ENCODE measurements at places on chromosomes 6 and 20.

- DNase-seq: no peak
Measured at GRCh38 chr6:34884996-34885395, 2.8 kb downstream of the TAF11 start.

GRCh38 chr6:121951918-121952379 lies 447.5 kb upstream of the HSF2 start:
- no peak for DNase-seq

GRCh38 chr6:156169371-156169770 lies 607.8 kb upstream of the ARID1B start:
- DNase-seq: no peak

GRCh38 chr20:2559279-2559626 lies 22.9 kb downstream of the TMC2 start:
- DNase-seq: no peak

- no peak for DNase-seq
Measured at GRCh38 chr6:126170978-126171382, 168.9 kb upstream of the CENPW start.

GRCh38 chr6:11258260-11259237 lies 26.1 kb upstream of the NEDD9 start:
- no peak for DNase-seq

DNA sequence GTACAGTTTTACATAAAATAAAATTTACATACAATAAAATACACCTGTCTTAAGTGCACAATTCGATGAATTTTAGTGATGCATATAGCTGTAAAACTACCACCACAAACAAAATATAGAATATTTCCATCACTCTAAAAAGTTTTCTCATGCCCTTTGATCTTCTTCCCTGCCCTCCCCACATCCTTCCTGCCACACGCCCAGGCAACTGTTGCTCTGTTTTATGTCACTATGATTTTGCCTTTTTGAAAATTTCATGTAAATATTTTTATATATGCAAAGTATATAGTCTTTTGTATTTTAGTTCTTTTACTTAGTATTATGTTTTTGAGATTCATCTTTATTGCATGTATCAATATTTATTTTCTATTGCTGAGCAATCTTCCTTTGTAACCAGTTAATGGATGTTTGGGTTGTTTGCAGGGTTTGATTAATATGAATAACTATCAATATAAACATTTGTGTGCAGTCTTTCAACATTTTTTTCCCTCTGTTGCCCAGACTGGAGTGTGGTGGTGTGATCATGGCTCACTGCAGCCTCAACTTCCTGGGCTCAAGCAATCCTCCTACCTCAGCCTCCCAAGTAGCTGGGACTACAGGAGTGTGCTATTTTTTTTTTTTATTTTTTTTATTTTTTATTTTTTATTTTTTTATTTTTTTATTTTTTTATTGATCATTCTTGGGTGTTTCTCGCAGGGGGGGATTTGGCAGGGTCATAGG lies 23.8 kb upstream of the SAMHD1 start:
- peak; percentile 31 for DNase-seq

DNA sequence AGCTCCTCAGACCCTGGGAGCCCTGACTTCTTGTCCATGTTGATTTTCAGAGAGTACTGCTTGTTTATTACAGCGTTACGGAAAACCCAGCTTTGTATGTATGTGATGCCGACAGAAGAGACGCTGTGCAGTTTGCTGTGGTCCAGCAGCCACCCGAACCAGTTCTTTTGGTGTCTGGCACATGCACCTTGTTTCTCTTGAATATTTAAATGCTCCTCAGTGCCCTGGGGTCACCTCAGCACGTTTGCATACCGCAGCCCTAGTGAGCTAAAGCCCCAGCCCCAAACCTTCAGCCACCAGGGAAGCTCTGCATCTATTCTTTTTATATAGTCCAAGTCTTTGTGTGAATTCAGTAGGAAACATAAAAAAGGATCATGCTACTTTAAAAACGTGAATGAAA lies 39.9 kb downstream of the AFDN start:
- no peak for DNase-seq

GRCh38 chr6:168826726-168827585 lies 386.0 kb downstream of the SMOC2 start:
- DNase-seq: no peak

DNA sequence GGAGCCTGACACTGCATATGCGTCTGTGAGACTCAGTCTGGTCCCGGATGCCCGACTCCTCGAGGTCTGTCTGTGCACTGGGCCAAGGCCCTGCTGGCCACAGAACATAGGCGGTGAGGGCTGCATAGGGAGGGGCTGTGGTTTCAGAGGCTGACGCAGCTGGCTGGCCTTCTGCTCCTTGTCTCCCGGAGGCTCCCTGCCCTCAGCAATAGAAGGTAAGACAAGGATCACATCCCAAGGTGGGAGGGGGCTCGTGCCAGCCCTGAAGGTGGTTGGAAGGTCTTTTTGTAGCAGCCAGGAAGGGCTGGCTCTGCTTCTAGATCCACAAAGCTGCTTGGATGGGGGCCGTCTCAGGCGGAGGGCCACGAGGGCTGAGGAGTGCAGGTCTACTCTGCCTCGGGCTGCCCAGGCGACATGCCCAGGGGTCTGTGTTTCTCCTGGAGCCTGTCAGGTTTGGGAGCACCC lies 239.8 kb upstream of the SULF2 start:
- no peak for DNase-seq

DNA sequence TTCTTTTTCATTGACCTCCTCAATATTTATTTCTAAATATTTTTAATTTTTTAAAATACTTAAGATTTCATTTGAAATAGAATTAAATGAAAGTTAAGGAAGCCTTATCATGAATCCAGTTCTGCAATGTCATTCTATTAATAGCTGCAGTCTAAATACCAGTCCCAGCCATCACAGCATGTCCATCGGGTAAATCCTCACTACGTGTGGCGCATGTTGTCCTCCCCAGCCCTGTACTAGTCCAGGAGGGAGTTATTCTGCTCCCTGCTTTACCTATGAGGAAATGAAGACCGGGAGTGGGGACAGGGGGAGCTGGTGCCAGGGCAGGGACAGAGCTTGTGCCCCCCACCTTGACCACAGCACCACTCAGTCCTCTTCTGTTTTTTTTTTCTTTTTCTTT lies 125.1 kb upstream of the QKI start:
- DNase-seq: no peak

DNA sequence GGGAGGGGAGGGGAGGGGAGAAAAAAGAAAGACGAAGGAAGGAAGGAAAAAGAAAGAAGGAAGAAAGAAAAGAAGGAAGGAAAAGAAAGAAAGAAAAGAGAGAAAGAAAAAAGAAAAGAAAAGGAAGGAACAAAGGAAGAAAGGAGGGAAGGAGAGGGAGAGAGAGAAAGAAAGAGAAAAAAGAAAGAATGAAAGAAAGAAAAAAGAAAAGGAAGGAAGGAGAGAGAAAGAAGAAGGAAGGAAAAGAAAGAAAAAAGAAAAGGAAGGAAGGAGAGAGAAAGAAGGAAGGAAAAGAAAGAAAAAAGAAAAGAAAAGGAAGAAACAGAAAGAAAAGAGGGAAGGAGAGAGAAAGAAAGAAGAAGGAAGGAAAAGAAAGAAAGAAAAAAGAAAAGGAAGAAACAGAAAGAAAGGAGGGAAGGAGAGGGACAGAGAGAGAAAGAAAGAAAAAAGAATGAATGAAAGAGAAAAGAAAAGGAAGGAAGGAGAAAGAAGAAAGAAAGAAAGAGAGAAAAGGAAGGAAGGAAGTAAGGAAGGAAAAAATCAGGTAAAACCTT lies 225.3 kb downstream of the TPBG start:
- DNase-seq: no peak

- no peak for DNase-seq
Measured at GRCh38 chr20:18545566-18545965, 21.7 kb upstream of the SMIM26 start.

- no peak for DNase-seq
Measured at GRCh38 chr20:41147767-41148191, 10.4 kb downstream of the PLCG1 start.

DNA sequence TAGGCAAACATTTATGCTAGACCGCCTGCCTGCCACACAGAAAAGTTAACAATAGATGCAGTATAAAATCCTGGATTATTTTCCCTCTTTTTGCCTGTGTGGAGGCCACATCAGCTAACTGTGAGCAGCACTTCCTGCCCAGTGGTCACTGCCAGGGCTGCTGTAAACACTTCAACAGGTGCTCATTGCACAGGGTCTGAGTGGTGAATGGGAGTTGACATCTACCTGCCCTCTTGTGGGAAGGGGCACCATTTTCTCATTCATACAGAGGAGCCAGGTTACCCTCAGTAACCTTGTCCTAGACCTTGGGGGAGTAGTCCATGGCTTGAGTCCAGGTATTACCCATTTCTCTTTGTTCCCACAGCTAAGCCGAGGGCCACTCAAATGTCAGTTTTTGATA lies 235.3 kb downstream of the TMEM242 start:
- no peak for DNase-seq

DNA sequence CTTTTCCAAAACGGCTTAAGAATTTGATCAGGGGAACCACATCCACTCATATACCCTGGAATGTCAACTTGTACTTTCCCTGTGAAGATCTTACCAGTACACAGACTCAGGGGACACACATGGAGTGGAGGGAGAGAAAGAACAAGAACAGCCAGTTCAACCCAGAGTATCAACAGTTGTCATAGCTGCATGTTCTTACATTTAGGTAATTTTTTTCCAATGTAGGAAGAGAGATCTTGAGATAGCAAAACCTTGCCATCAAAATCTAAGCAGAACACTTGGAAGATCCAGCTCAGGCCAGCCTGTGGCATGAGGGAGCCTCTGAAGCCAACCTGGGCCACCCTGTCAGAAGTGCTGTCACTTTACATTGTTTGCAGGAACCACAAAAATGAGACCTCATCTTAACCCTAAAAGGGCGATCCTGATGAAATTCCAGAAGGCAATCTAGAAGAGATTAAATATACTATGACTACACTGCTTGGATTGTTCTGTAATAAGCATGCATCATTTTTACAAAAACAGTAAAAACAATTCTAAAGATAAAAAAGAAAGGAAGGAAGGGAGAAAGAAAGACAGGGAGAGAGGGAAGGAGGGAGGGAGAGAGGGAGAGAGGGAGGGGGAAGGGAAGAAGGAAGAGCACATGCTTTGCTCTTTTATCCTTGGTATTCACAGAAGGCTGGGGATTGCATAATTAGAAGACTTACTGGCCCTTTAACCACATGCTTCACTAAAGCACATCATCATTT lies 124.7 kb upstream of the TCF21 start:
- no peak for DNase-seq

GRCh38 chr20:47202733-47203667 lies 153.5 kb downstream of the ZMYND8 start:
- no peak for DNase-seq

DNA sequence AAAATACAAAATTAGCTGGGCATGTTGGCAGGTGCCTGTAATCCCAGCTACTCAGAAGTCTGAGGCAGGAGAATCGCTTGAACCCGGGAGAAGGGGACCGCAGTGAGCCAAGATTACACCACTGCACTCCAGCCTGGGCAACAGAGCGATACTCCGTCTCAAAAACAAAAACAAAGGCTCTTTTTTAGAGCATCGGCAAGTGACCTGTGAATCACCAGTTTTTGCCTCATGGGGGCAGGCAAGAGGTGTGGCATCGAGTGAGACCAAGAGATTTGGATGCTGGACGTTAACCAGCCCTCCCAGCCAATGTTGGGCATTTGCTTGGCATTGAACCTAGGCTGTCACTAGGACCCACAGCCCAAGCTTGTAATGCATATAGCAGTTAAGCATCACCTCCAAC lies 14.6 kb upstream of the CDK5RAP1 start:
- no peak for DNase-seq

DNA sequence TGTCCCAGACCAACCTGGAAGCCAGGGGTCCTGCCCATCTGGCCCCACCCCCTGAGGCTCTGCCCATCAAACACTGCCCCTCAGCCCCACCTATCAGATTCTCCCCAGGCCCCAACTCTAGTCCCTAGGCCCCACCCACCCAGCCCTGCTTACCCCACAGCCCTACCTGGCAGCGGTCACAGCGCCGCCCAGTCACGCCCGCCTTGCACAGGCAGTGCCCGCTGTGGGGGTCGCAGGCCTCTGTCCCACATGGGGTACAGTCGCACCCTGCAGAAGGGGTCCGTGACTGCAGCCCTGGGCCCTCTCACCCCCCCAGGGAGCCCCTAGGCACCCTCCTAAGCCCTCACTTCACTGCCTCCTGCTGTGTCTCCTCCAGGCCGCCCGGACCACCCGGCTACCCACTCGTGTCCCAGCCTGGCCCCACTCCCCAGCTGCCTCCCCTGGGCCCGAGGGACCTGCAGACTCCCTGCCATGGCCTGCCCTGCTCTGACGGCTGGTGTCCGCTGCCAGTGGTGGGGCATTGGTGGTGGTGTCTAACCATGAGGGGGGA lies 19.8 kb downstream of the ADRM1 start:
- DNase-seq: no peak

DNA sequence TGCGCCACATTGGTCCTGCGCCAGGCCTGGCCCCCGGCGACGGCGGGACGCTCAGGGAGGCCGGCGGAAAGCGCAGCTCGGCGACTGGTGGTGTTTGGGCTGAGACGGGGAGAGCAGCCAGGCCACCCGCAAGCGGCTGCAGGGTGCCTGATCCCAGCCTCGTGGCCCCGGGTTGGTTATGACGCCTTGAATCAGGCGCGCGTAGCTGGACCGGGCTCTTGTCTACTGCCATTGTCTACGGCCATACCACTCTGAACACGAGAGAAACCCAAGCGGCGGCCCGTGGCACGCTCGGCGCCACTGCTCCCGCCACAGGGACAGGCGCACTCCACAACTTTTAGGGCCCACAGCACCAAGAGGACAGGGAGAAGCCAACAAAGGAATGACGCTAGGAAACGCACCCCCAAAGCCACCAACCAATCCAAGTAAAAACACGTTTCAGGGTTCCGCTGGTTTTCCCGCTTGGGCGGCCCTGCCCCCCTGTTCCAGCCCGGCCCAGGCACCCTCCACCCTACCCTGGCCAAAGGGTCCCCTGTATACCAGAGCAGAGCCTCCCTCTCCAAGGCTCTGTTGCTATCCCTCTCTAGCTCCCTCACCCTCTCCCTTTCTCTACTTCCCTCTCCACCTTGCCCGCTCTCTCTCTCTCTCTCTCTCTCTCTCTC lies 1849.3 kb upstream of the DEFB115 start:
- DNase-seq: no peak

- DNase-seq: no peak
Measured at GRCh38 chr6:74657931-74658330, 547.9 kb downstream of the COL12A1 start.

- DNase-seq: no peak
Measured at GRCh38 chr6:136639702-136640101, 89.5 kb upstream of the MAP7 start.

GRCh38 chr20:17627101-17627955 lies 54.7 kb downstream of the RRBP1 start:
- no peak for DNase-seq

DNA sequence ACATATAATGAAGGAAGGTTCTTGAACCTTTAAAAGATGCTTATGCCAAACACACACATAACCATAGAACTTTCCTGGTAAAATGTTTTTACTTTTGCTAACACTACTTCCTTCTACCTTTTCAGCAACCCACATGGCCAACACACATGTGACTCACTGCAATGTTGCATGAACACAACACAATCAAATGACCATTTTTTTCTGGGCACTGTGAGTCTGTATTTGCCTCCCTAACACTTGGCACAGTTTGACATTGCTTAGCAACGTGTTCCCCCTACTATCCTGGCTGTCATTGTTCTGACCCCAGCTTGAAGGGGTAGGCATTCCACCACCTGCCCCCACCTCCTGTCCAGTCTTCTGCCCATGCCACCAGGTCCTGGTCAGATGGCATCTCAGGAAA lies 204.8 kb upstream of the PRND start:
- DNase-seq: no peak

All from activated T-helper 1 cell treated with anti-CD3 and anti-CD28 coated beads, Interleukin-2, amount 50 U/mL, for 16 hours (primary cell).